NCI-H187 (cell line): ENCODE measurements at places on chromosomes 2 and 18.

DNA sequence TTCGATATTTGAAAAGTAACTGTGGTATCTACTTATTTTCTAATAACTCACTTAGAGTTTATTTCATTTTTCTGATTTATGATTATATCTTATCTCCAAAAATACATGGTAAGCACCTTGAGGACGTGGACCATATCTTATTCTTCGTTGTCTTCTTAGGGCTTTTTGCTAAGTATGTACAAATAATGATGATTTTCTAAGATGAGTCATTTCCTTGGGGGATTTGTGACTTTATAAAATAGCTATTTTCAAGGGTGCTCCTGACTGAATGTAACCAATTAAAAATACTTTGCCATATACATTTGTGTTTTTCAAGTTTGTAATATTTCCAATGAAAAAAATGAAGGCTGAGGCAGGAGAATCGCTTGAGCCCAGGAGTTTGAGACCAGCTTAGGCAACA lies 56.3 kb downstream of the GREB1L start:
- DNase-seq = no peak

DNA sequence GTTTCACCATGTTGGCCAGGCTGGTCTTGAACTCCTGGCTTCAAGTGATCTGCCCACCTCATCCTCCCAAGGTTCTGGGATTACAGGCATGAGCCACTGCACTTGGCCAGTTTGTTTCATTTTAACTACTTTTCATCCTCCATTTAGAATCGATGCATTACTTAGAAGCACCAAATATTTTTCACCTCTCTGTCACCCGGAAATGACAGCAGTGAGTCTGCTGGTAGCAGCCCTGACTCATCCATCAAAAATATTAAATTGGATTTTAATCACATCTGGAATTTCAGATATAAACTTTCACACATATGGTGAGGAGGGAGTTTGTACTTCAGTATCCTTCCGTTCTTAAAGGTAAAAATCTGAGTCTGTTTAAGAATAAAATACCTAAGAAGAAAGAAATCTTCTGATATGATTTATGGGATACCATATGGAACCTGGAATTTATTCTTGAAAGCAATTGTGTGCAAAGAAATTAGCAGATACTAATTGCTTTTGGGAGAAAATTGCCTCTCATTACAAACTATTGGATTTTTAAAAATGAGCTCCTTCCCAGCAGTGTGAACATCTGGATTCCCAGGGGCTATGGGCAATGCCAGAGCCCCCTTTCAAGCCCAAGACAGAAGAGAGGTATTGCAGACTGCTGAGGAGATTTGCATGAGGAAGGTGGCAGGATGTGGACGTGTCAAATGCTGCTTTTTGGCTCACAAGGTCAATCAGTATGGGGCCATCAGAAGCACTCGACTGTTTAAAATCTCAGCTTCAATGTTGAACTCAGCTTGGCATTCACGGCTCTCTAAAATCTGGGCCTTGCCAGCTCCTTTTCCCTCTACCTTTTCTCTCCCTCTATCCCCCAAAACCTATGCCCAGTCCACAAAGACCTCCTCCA lies 279.5 kb upstream of the SIX2 start:
- DNase-seq = no peak

GRCh38 chr2:176449852-176450251 lies 180.6 kb downstream of the MTX2 start:
- DNase-seq = no peak

- no peak for DNase-seq
These were observed 48.7 kb upstream of the MSH2 start for GRCh38 chr2:47354013-47354847.

DNA sequence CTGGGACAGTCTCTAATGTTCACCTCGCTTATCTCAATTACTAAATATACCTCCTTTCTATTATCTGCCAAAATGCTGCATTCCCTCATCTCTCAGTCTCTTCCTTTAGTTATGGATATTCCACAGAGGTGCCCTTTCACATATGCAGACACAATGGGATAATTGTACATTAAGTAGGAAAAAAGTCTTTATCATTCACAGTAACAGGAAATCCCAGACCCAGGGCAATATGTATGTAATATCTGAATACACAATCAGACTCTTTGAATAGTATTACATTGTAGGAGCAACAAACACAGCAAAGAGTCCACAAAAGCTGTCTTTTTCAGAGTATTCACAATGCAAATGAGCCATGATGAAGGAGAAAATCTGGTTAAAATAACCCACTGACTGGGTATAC lies 1399.0 kb upstream of the ZEB2 start:
- no peak for DNase-seq

- no peak for DNase-seq
These were observed at the start of gene EMILIN2 for GRCh38 chr18:2846636-2847316. Gene EMILIN2, plus strand, starts transcription at chr18:2847006. Its CDS starts 183 bp downstream, at chr18:2847189.
